Astrocyte (in vitro differentiated cells and primary cell): ENCODE measurements at places on chromosomes 12 and 14. TPM values are rescaled to one million over a fixed set of nuclear protein-coding genes. Genes with fewer than 3 reads are reported as not detected.

DNA sequence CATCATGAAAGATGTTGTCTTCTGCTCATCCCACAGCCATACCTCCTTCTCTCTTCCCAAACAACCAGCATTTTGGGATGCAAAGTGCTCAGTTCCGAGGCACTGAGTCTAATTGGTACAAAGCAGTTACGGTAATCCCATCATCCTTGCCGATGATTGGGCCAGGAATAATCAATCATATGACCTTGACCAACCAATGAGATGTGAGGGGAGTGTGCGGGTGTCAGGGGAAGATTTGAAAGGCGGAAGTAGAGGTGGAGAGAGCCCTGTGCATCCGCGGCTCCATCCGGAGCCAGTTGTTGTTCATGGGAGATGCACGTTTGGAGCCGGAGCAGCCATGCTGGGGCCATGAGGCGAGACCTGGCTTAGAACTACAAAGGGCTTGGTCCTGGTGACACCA lies 67.3 kb downstream of the SYNE3 start:
- no peaks in the 10 kb centered on the region for H3K4me1 ChIP-seq
- DNase-seq: no peak
- H3K36me3 ChIP-seq: no peaks in the 10 kb centered on the region

DNA sequence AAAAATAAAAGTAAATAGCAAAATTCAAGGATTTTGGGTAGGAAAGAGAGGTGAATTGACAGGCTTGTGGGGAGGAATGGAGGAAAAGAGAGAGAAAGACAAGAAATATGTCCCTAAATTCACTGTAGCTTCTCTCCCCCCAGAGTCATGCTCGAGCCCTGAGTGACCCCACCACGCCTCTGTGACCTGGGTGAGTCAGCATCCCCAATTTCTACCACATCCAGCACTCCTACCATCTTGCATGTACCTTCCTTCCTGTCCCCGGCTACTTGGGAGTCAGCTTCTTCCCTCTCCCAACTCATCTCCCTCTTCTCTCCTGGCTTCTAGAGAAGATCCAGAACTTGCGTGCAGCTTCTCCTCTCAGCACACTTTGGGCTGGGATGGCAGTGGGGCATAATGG lies 9.8 kb downstream of the ZNF219 start:
- H3K36me3 ChIP-seq: peaks cover 32% of the 10 kb centered on the region
- no peaks in the 10 kb centered on the region for H3K27me3 ChIP-seq
- H3K4me1 ChIP-seq: peaks cover 29% of the 10 kb centered on the region
- H3K27ac ChIP-seq: no peak overlapping the region
- DNase-seq: no peak

- peaks cover 18% of the 10 kb centered on the region for H3K4me1 ChIP-seq
- H3K36me3 ChIP-seq: no peaks in the 10 kb centered on the region
- peak within 1 kb of the TSS; percentile 87 for H3K27ac ChIP-seq
- no peaks in the 10 kb centered on the region for H3K27me3 ChIP-seq
These were observed at the start of gene DENND5B for GRCh38 chr12:31590642-31591379. Gene DENND5B (minus strand): TSS chr12:31591136. CDS start chr12:31590832, 304 bp downstream.

DNA sequence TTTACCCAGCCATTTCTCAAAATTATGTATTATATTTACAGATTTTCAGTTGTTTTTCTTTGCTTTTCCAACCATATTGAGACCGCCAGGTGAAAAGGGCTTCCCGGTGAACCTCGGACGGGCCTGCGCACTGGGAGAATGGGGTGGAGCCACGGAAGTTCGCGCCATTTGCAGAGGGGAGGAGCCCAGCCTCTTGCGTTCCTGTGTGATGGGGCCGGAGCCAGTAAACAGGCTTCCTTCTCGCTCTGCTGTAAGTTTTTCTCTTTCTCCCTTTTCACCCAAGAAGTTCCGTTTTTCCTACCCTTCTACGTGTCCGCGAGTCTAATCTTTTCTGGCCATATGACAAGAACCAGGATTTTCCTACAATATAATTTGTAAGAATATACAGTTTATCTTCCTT lies 1108.8 kb upstream of the SEL1L start:
- no peaks in the 10 kb centered on the region for H3K4me1 ChIP-seq
- no peak overlapping the region for H3K27ac ChIP-seq
- H3K4me3 ChIP-seq: no peak overlapping the region
- H3K27me3 ChIP-seq: no peaks in the 10 kb centered on the region

- no peak for DNase-seq
- H3K36me3 ChIP-seq: no peaks in the 10 kb centered on the region
- H3K27ac ChIP-seq: no peak overlapping the region
- no peaks in the 10 kb centered on the region for H3K27me3 ChIP-seq
These were observed 8.1 kb downstream of the PTPN6 start for GRCh38 chr12:6959058-6959804.

Gene TSHR
- total RNA-seq: not detected in 2 replicates

Gene CD69
- total RNA-seq: 0.18 TPM in 1 of 2 replicates, not detected in the other

Gene MAP3K9
- total RNA-seq: 10.7 and 13.0 TPM in 2 replicates

Gene CCDC38
- total RNA-seq: 0.07 TPM in 1 of 2 replicates, not detected in the other

DNA sequence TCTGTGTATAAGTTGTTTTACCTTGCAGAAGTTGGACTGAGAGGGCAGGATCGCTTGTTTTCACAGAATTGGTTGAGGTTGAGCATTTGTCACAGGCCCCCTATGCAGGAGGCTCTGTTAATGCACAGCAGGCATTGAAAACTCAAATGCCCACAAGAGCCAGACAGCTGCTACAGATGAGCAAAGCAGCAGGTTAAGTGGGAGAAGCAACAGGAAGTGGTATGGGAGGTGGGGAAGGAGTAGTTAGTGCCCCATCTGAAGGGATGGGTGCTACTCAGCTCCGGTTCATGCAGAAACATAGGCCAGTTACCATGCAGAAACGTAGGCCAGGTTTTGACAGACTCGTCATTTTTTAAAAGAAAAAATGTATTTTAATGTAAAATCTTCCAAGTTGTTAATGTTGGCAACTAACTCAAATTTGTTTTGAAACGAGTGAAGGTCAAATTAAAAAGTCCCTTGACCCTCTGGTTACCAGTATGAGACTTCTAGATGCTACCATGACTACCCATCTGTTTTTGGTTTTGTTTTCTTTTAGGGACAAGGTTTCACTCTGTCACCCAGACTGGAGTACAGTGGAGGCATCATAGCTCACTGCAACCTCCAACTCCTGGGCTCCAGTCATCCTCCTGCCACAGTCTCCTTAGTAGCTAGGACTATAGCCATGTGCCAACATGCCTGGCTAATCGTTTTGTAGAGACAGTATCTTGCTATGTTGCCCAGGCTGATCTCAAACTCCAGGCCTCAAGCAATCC lies 84.7 kb upstream of the FRMD6 start:
- no peak overlapping the region for H3K27ac ChIP-seq
- H3K36me3 ChIP-seq: no peaks in the 10 kb centered on the region
- H3K27me3 ChIP-seq: no peaks in the 10 kb centered on the region

DNA sequence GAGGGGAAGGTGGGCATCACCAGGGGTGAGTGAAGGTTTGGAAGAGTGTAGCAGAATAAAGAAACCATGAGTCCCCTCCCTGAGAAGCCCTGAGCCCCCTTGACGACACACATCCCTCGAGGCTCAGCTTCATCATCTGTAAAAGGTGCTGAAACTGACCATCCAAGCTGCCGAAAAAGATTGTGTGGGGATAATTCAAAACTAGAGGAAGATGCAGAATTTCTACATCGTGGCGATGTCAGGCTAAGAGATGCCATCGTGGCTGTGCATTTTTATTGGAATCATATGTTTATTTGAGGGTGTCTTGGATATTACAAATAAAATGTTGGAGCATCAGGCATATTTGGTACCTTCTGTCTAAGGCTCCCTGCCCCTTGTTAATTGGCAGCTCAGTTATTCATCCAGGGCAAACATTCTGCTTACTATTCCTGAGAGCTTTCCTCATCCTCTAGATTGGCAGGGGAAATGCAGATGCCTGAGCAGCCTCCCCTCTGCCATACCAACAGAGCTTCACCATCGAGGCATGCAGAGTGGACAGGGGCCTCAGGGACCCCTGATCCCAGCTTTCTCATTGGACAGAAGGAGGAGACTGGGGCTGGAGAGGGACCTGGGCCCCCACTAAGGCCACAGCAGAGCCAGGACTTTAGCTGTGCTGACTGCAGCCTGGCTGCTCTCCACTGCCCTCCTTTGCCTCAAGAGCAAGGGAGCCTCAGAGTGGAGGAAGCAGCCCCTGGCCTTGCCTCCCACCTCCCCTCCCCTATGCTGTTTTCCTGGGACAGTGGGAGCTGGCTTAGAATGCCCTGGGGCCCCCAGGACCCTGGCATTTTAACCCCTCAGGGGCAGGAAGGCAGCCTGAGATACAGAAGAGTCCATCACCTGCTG lies 7.0 kb downstream of the SERPINA1 start:
- no peak overlapping the region for H3K4me3 ChIP-seq
- DNase-seq: no peak
- H3K27me3 ChIP-seq: no peaks in the 10 kb centered on the region
- no peak overlapping the region for H3K27ac ChIP-seq
- H3K36me3 ChIP-seq: no peaks in the 10 kb centered on the region
